ENCODE measurements at places on chromosomes 6 and 20.

DNA sequence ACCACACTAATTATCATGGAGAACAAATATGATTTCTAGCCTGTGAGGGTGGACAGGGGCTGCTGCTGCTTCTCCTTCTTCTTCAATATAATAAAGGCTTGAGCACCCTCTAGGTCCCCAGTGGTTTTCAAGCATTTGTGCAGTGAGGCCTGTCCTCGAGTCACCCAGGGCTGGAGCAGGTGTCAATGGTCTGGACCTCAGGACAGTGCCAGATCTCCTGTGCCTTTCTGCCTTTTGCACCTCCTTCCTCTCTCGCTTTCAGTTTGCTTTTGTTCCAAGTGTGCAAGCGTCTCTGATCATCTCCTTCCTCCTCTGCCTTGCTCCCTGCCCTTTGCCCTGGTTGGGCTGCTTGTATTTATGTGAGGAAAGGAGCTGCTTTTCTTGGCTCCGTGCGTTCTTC is 152.2 kb upstream of the SYNDIG1 start:
- no peak for DNase-seq

DNA sequence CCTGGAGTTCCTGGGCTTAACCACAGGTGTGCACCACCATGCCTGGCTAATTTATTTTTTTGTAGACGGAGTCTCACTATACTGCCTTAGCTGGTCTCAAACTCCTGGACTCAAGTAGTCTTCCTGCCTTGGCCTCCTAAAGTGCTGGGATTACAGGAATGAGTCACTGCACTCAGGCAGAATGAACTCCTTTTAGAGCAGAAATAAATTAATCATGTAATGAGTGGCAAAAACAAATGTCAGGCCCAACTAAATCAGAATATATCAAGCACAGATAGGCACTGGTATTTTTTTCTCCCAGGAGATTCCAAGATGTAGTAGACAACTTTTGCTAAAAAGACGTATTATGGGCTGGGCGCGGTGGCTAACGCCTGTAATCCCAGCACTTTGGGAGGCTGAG is 2.6 kb downstream of the RPS10 start:
- DNase-seq: no peak

DNA sequence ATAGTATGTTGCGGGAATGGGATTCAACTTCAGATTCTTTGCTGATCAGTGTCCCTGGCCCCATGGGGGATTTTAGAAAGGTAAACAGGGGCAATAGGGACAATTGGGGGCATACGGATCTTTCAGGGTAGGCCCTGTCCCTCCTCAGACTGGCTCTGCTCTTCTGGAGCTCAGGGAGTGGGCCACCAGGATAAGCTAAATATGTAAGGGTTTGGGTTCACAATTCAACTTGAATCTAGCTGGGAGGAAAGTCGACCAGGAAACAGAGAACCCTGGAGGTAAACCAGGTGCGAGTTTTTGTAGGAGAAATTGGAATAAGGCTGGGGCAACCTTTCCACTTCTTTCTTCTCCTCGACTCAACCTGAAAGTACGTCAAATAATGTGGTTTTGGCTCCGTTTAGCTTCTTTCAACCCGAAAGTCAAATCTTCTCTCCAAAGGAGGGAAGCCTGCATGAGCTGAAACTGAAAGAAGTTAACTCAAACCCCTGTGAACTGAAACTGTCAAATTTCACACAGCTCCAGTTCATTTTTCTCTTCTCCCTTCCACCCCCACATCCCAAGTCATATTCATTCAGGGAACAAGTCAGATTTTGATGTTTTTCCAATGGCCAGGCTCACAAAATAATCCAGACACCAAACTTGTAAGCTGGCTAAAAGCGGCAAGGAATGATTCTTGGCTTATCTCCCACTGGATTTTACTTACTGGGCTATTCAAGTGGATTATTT is 278.2 kb downstream of the CLIC5 start:
- peak; percentile 27 for DNase-seq

- DNase-seq: no peak
Measured at GRCh38 chr6:66948106-66948505, 1241.1 kb upstream of the EYS start.

DNA sequence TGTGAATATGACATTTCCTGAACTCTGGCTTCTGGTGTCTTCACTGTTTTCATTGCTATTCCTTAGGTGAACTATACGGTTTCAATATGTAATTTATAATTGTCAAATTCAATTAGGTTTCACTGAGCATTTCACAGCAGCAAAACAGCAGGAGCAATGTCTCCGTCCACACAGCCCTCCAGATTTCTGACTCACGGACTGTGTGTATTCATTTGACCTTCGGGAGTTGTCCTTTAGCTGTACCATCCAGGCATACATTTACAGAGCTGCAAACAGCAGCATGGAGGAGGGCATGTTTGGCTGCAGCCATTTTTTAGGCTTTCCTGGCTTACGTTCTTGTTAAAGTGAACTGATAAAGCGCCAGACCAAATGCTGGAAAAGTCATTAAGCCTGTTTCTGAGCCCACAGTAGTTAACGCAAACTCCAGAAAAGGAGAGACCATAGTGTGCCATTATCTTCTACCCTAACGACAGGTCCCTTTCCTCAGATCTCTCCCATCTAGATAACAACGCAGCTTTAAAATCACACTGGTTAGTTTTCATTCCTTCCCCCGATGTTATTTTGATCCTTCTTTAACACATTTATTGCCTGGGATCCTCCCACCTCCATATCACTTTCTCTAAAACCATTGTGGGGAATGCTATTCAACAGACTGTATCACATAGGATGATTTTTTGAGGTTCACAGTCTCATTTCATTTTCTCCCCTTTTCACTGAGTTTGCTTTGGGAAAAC is 18.3 kb downstream of the FOXC1 start:
- no peak for DNase-seq

DNA sequence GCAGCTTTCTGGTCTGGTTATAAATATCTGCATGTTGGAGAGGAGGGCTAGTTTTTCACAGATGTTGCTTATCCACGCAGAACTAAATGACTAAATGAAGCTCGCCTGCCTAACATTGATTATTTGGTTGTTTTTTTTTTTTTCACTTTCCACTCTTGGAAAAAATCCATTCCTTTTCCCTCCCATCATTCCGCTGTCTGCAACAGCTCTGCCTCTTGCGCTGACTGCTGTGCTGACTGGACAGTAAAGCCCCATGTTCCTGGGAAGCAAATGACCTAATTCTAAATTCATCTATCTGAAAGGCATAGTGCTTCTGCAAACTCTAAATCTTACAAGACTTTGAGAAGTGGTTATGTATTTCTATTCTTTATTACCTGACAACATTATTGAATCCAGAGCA is 255.5 kb upstream of the PLN start:
- no peak for DNase-seq

GRCh38 chr20:1827974-1828785 is 67.0 kb upstream of the SIRPA start:
- DNase-seq: no peak
